Activated CD8-positive, alpha-beta memory T cell treated with anti-CD3 and anti-CD28 coated beads for 48 hours (primary cell): ENCODE measurements at places on chromosomes 5 and 9.

DNA sequence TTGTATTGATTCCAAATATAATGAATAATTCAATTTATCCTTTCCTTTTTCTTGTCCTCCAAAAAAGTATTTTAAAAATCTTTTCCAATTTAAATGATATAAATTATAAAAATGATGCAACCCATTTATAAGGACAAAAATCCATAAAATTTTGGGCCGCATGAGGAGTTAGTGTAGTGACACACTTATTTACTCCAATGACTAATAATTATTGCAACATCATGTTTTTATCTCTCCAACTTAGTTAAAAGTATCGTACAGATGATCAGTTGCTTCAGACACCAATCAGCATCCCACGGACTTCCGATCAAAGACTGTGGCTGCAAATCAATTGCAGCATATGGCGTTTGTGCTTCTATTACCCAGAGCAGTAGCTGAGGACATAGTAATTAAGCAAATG lies 58.6 kb downstream of the HTR4 start:
- DNase-seq, result no peak

DNA sequence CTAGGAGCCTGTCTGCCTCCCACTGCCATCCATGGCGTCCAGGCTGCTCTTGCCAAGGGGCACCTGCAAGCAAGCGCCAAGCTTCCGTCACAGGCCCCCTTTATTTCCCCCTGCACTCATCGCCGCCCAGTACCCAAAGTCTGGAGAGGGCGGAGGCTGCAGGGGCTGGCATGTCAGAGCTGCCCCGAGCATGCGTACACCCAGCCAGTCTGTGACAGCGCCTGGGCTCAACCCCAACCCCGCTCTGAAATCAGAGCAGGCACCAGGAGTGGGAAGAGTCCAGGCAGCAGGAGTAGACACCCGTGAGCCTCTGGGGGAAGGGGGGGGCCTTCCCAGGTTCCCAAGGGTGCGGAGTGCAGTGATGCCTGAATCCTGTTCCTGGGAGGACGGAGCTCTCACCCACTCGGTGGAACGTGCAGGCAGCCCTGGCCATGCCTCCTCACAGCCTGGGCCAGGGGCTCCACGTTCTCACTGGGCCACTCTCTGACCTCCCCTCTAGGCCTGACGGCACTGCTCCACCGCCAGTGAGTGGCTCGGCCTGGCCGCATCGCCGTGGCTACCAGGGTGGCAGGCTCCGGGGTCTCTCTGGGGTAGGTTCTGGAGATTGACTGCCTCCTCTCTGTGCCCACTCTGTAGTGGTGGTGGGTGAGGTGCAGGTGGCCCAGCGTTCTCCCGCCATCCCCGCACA lies 469.0 kb downstream of the CDH9 start:
- DNase-seq, result no peak

GRCh38 chr5:38290028-38290653 lies 31.8 kb downstream of the EGFLAM start:
- DNase-seq, result no peak

DNA sequence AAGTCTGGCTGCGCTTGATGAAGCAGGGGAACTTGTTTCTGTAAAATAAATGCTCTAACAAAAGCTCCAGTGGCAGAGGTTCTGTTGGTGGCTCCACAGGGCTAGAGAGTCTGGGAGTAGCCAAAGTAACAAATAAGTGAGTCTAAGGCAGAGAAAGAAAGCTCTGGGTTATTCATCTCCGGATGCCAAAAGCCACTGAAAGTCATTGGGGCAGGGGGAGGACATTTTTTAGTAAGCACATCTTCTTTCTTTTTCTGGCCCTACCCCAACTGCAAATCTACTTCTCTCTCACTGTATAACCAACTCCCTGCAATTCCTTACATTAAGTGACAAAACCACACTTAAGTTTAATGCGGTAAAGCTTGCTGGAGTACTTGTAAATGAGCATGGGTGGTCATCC lies 141.6 kb downstream of the INSYN2B start:
- no peak for DNase-seq

GRCh38 chr5:80784451-80784850 lies 129.7 kb upstream of the DHFR start:
- DNase-seq, result no peak

DNA sequence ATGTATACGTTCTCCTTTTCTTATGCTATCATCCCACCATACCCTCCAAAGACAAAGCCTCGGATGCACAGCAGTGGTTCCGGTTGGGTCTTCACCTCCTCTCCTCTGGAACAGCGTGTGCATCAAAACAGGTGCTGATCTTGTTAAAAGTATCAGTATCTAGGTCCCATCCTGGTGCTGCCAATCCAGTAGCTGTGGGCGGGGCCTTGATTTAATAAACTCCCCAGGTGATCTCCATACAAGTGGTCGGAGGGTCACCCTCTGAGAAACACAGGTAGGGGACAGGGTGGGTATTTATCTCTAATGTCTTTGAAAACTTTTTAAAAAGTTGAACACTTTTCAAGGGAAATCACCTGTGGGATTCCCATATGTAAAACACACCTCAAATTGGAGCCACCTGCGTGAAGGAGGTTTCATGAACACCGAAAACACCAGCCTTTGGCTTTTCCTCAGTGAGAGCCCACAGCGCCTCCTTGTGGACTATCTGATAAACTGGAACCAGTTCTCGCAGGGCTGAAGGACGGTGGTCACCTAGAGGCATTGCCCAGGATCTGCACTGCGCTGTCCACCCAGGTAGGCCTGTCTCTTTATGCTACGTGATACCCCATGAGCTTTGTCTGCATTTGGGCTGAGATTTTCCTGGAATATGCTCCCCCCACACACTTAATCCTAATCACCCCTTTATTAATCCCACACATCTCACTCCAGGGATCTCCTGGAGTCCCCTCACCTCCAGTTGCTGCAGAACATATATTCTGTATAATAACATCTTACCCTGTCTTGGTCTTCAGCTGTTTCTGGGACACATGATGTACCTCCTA lies 80.5 kb upstream of the EPB41L4B start:
- no peak for DNase-seq

DNA sequence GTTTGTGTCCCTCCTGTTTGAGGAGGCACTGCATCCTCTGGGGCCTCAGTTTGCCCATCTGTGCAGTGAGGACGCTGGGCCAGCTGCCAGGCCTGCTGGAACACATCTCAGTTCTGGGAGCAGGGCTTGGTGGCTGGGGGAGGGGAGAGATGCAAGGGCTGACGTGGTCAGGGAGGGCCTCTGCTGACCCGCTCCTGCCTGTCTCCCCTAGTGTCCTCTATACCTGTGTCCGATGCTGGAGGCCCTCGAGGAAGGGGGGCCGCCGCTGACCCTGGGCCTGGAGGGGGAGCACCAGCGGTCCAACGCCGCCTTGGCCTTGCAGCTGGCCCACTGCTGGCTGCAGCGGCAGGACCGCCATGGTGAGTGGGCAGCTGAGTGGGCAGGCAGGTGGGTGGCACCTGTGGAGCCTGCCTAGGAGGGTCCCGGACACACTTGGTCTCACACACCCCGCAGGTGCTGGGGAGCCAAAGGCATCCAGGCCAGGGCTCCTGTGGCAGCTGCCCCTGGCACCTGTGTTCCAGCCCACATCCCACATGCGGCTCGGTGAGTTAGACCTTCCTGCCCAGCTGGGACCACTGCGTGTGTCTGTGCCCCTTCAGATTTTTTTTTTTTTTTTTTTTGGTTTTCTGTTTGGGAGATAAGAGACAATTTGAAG lies 5.8 kb downstream of the FPGS start:
- no peak for DNase-seq

DNA sequence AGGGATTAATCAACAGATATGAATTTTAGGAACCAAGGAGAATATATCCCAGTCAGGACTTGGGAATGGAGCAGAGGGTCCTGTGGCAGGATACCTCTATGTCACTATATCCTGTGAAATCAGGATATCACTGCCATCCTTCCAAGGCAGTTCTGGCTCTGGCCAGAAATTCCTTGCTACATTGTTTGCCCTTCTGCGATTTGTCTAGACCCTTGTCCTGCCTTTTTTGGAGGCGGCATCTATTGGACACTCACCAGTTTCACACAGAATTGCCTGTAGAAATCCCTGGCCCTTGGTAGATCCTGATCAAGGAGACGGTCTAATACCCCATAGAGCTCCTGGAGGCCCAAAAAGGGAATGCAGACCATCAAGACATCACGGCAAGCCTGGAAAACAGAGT lies 71.2 kb downstream of the MROH2B start:
- DNase-seq, result no peak

GRCh38 chr9:116913536-116913935 lies 226.4 kb downstream of the TRIM32 start:
- DNase-seq, result no peak

- DNase-seq, result no peak
These were observed 491.8 kb downstream of the ANXA1 start for GRCh38 chr9:73643379-73644013.

DNA sequence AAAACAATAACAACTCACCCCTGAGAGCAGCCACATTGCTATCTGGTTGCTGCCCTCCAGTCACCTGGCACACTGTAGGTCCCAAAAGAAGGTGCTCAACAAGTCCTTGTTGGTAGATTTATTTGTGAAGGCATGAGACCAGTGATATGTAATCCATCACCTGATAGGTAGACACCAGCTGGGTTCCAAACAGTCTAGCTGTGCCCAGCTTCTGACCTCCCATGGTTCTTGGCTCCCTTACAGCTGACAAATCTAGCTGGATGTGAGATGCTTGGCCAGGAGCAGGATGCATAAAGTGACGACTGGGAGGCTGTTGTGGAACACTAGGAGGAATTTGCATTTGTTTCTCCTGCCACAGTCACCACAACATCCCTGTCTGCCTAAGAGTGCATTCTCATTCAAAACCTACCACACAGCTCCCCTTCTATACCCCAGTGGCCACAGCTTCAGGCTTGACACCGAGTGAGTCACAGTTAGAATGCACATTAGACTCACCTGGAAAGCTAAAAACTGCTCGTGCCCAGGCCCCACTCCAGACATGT lies 7.8 kb upstream of the VLDLR start:
- no peak for DNase-seq

DNA sequence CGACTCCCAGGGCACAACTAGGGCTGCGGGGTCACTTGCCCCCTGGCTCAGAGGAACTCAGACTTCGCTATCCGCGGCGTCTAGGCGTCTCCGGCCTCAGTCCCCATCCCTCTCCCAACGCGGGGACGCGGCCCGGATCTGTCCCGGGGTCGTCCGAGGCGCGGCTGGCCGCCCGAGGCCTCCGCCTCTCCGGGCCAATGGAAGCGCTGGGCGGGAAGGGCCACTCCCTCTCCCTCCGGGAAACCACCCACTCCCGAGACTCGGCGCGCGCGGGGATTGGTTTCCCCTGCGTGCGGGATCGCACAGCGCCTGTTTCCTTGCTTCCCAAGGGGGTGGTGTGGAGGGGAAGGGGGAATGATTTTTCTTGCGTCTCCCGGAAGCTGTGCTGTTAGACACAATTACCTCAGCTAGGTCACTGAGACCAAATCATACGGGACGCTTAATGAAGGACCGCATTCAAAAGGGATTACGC lies 38.3 kb downstream of the NR2F1 start:
- DNase-seq, result no peak

- DNase-seq, result no peak
These were observed 974 bp upstream of the CYSTM1 start for GRCh38 chr5:140174014-140174413.

- DNase-seq, result no peak
These were observed 15.3 kb downstream of the PCDHGC5 start for GRCh38 chr5:141504216-141504615.

GRCh38 chr9:108639091-108639490 lies 216.7 kb downstream of the ACTL7B start:
- no peak for DNase-seq

DNA sequence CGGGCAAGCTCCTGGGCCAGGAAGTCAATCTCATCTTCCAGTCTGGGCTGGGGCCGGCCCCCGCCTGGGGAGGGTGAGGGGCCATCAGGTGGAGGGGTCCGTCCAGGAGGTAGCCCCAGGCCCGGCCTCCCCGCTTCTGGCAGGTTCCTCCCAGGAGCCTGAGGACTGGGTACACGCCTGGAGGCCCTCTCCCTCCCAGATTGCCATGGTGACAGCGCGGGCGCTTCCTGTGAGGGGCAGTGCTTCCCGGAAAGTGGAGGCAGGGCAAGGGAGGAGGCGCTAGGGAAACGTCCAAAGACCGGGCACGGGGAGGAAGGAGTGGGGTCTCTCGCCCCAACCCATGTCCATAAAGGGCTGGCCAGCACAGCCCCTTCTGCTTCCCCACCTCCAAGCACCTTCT lies 4.9 kb downstream of the NPDC1 start:
- no peak for DNase-seq

- DNase-seq, result no peak
These were observed 88.1 kb downstream of the KDM4C start for GRCh38 chr9:6845880-6846279.

GRCh38 chr9:127524373-127524772 lies 73.1 kb downstream of the LRSAM1 start:
- no peak for DNase-seq

GRCh38 chr9:15961217-15961616 lies 408.4 kb downstream of the CCDC171 start:
- no peak for DNase-seq

DNA sequence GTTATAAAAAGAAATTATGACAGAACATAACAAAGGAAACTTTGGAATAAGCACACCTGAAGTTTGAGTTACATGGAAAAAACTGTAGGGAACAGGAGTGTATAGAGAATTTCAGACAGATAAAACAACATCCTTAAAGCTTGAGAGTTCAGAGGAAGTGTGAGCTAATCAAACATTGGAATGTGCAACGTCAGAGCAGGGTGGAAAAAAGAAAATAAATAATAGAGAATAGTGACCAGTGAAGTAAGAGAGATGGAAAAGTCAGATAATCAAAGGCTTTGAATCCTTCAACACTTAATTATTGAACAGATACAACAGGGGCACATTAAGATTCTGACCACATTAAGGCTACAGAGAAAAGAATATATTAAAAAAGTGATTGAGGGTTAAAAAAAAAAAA lies 128.5 kb upstream of the CDH10 start:
- no peak for DNase-seq

- no peak for DNase-seq
These were observed 85.4 kb downstream of the KCNN2 start for GRCh38 chr5:114447084-114447773.

DNA sequence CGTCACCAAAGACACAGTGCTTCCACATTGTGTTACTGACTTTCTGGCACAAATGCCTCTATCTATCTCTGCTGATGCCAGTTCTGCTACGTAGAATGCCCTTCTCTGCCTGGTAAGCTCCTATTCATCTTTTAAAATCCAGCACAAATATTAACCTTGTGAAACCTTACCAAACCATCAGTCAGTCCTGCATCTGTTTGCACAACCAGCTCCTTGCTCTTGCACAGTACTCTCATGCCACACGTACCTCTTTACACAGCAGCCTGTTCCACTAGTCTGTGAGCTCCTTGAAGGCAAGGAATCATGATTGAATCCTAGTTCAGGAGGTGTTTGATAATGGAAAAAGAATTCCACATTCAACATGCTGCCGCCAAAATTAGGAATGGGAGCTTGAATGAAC lies 56.3 kb downstream of the TEX10 start:
- no peak for DNase-seq

GRCh38 chr9:126203313-126203712 lies 123.3 kb upstream of the MVB12B start:
- no peak for DNase-seq

- no peak for DNase-seq
These were observed 62.7 kb downstream of the PRELID2 start for GRCh38 chr5:145772466-145772865.
